ENCODE measurements at places on chromosomes 12 and 14.

- H3K27me3 ChIP-seq: no peaks in the 10 kb centered on the region
- no peak overlapping the region for H3K4me3 ChIP-seq
- no peak overlapping the region for H3K27ac ChIP-seq
These were observed 15.9 kb downstream of the PIK3C2G start for GRCh38 chr12:18277196-18277595.

- no peak overlapping the region for H3K4me3 ChIP-seq
These were observed 106.7 kb downstream of the RPS29 start for GRCh38 chr14:49479432-49479831.

GRCh38 chr12:45591635-45592034, 137.9 kb upstream of the ARID2 start:
- H3K4me1 ChIP-seq: no peaks in the 10 kb centered on the region
- H3K36me3 ChIP-seq: no peaks in the 10 kb centered on the region
- no peaks in the 10 kb centered on the region for H3K27me3 ChIP-seq
- H3K4me3 ChIP-seq: no peak overlapping the region
- no peak for DNase-seq
- no peak overlapping the region for H3K27ac ChIP-seq

DNA sequence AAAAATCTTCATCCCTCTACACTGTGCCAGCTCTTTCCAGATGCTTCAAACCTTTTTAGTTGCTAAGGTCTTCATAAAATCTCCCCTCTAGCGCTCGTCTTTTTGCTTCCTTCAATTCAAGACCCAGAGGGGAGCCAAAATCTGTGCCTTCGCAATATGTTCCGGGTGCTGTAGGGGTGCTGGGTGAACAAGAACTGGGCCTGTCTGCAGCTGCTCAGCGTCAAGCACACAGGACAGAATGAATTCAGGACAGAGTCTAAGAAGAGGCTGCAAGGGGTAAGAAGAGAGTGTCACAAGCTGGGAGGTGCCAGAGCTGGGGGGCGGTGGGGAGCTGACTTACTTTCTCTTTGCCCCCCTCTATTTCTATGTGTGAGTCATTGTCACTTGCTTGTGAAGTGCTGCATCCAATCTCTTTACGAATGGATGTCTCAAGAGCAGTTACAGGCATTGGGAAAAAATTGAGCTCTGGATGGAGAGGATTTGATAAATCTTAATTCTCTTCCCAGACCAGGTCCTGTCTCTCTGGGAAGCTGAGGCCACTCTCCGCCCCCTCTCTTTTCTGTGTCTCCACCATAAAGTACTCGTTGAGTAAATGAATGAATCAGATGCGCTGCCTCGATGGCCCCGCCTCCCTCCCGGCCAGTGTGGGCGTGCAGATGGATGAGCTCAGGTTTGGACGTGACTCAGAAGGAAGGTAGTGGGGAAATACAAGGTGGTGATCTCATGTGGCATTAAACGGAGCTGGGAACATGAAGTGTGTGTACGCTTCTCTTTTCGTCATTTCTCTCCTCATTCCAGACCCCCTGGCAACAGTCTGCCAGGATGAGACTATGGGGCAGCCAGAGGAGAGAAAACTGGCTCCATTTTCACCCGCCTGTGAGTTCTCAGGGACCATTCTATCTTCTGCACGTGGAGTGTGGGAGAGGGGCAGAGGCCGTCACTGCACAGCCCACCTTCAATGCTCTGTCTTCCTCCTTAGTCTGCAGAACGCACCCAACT, 91.3 kb downstream of the TSPAN9 start:
- peak overlapping the region; percentile 56 for H3K4me3 ChIP-seq
- peak overlapping the region; percentile 87 for H3K27ac ChIP-seq
- H3K4me1 ChIP-seq: peaks cover 34% of the 10 kb centered on the region
- H3K27me3 ChIP-seq: no peaks in the 10 kb centered on the region
- no peaks in the 10 kb centered on the region for H3K36me3 ChIP-seq
- peak; percentile 85 for DNase-seq

DNA sequence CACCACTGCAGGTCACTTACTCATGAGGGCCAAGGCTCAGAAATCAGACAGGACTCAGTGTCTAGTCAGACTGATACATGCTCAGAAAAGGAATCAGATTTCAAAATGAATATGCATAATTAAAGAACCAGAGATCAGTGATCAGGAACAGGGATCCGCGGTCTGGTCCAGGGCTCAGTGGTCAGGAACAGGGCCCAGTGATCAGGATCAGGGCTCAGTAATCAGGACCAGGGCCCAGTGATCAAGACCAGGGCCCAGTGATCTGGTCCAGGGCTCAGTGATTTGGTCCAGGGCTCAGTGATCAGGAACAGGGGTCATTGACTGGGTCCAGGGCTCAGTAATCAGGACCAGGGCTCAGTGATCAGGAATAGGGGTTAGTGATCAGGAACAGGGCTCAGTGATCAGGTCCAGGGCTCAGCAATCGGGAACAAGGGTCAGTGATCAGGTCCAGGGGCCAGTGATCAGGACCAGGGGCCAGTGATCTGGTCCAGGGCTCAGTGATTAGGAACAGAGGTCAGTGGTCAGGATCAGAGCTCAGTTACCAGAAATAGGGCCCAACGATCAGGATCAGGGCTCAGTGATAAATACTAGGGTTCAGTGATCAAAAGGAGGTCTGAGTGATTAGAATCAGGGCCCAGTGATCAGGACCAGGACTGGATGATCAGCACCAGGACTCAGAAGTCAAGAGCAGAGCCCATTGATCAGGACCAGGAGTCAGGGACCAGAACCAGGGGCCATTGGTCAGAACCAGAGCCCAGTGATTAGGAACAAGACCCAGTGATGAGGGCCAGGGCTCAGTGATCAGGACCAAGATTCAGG, 175.3 kb downstream of the TMEM121 start:
- no peak overlapping the region for H3K4me3 ChIP-seq
- no peaks in the 10 kb centered on the region for H3K27me3 ChIP-seq
- H3K27ac ChIP-seq: no peak overlapping the region
- H3K4me1 ChIP-seq: no peaks in the 10 kb centered on the region

DNA sequence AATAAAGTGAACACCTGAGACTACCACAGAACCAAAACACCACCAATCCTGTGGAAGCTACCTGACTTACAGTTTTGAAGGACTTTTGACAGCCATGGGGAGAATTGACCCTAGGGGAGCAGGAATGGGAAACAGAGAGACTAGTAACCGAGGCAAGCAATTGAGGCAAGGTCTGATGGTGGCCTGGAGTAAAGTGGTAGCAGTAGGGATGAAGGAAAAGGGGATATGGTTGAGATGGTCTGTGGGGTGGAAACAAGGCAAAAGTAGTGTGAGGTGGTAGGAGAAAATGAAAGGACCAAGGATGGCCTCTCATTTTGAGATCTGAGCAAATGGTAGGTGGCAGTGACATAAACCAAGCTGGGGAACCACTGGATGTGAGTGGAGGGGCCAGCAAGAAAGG, 4.2 kb upstream of the IRF9 start:
- peaks cover 36% of the 10 kb centered on the region for H3K36me3 ChIP-seq
- peaks cover 11% of the 10 kb centered on the region for H3K4me1 ChIP-seq
- no peak for DNase-seq
- no peak overlapping the region for H3K4me3 ChIP-seq
- H3K27ac ChIP-seq: no peak overlapping the region
- no peaks in the 10 kb centered on the region for H3K27me3 ChIP-seq

DNA sequence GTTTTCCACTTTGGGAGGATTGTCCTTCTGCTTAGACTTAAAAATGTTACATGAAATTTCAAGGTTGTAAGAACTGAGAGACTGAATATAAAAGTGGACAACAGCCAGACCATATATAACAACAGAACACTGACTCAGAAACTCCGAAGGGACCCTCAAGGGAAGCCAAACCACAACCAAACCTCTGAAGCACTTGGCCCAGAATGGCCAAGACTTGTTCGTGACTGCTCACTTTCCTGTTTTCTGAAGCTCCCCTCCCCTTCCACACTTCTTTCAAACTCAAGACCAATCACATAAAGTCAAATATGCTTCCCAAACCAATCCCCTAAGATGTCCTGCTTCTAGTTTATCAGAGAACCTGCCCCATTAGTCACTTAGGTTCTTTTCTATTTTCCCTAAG, 13.7 kb downstream of the OR6J1 start:
- no peaks in the 10 kb centered on the region for H3K4me1 ChIP-seq
- no peak overlapping the region for H3K27ac ChIP-seq
- DNase-seq: no peak
- no peaks in the 10 kb centered on the region for H3K27me3 ChIP-seq
- H3K36me3 ChIP-seq: no peaks in the 10 kb centered on the region

GRCh38 chr14:102817942-102818940, 41.0 kb downstream of the TRAF3 start:
- peaks cover 22% of the 10 kb centered on the region for H3K4me1 ChIP-seq
- H3K4me3 ChIP-seq: no peak overlapping the region
- peaks cover 5% of the 10 kb centered on the region for H3K36me3 ChIP-seq
- H3K27me3 ChIP-seq: no peaks in the 10 kb centered on the region
- no peak overlapping the region for H3K27ac ChIP-seq

GRCh38 chr12:52224151-52224550, 8.9 kb upstream of the KRT7 start:
- no peaks in the 10 kb centered on the region for H3K27me3 ChIP-seq
- H3K27ac ChIP-seq: no peak overlapping the region
- peaks cover 27% of the 10 kb centered on the region for H3K4me1 ChIP-seq
- DNase-seq: no peak

DNA sequence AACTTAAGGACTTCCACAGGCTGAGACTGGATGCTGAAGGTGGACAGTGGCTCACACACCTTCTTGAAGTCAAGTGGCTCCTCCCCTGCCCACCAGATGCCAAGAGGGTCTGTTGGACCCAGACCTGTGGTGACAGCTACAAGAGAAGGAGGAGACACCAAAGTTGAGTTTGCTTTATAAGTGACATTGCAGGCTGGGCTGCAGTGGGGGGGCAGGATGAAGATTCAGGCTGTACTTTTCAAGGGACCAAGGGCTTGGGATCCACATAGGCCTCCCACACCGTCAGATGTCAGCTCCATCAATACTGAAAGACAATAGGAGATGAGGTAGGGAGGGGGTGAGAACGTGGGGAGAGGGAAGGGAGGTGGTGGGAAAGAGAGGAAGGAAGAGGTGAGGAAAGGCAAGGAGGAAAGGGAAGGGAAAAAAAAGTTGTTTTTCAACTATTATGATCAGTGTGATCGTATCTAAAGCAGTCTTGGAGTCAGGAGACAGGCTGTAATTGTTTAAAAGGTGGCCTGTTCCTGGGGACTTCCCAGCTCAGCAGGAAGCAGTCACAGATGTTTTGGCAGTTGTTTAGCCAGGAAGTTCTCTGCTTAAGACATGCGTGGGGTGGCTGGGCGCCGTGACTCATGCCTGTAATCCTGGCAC, 84.1 kb upstream of the RESF1 start:
- no peaks in the 10 kb centered on the region for H3K27me3 ChIP-seq
- H3K4me3 ChIP-seq: no peak overlapping the region
- H3K4me1 ChIP-seq: peaks cover 5% of the 10 kb centered on the region
- DNase-seq: peak; percentile 9

- H3K4me1 ChIP-seq: peaks cover 32% of the 10 kb centered on the region
- H3K27ac ChIP-seq: peak overlapping the region; percentile 26
- peaks cover 7% of the 10 kb centered on the region for H3K36me3 ChIP-seq
- no peak for DNase-seq
- peak overlapping the region; percentile 80 for H3K4me3 ChIP-seq
These were observed 637 bp downstream of the PTMS start for GRCh38 chr12:6766651-6767349.

DNA sequence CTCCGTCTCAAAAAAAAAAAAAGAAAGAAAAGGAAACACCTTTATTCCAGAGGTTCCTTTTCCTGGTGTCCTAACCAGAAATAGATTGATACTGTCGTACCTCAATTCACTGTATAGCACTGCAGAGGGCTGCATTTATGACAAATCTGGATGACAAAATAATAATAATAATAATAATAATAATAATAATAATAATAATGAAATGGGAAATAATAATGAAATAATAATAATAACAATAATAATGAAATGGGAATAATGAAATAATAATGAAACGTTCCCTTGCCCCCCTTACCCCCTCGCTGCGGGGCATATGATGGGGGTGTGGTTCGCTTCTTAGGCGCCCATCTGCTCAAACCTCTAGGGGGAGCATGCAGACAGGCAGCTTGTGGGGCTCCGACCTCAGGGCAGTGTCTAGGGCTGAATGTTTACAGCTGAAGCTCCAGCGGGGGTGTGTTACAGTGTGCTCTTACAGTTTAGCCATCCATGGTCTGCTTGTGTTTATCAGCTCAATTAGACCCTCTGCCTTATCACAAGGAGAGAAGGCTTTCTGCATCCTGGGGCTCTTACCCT, 1088.3 kb upstream of the SEL1L start:
- no peaks in the 10 kb centered on the region for H3K4me1 ChIP-seq
- H3K27ac ChIP-seq: no peak overlapping the region
- no peak for DNase-seq

DNA sequence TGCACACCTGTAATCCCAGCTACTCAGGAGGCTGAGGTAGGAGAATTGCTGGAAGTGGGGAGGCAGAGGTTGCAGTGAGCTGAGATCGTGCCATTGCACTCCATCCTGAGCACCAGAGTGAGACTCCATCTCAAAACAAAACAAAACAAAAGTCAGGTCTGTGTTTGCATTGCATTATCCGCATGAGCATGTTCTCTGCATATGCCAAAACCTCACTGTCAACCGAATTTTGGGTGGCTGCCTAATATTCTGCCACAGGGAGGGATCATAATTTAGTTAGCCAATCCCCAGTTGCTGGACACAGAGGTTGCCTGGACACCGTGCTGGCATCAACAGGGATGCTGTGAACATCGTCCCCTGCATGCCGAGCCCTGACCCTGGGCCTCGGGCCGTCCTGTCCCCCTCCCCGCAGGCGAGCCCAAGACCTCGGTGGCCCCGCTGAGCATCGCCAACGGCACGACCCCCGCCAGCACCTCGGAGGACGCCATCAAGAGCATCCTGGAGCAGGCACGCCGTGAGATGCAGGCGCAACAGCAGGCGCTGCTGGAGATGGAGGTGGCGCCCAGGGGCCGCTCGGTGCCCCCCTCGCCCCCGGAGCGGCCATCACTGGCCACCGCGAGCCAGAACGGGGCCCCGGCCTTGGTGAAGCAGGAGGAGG, 49.2 kb downstream of the PHETA1 start:
- H3K27me3 ChIP-seq: no peaks in the 10 kb centered on the region
- no peak overlapping the region for H3K4me3 ChIP-seq
- no peak for DNase-seq
- no peaks in the 10 kb centered on the region for H3K36me3 ChIP-seq
- H3K4me1 ChIP-seq: no peaks in the 10 kb centered on the region

- H3K27me3 ChIP-seq: peaks cover 4% of the 10 kb centered on the region
- H3K36me3 ChIP-seq: no peaks in the 10 kb centered on the region
- H3K4me1 ChIP-seq: no peaks in the 10 kb centered on the region
- no peak overlapping the region for H3K27ac ChIP-seq
These were observed 13.2 kb upstream of the TSPAN11 start for GRCh38 chr12:30913323-30913722.

- no peak for DNase-seq
- peak within 1 kb of the TSS; percentile 69 for H3K27ac ChIP-seq
- H3K4me1 ChIP-seq: peaks cover 28% of the 10 kb centered on the region
These were observed at the start of gene PSME1 for GRCh38 chr14:24135834-24136683. Gene PSME1 (plus strand): TSS chr14:24136194. CDS start chr14:24136263, 69 bp downstream.

- no peaks in the 10 kb centered on the region for H3K4me1 ChIP-seq
- H3K27ac ChIP-seq: no peak overlapping the region
- no peak for DNase-seq
- no peaks in the 10 kb centered on the region for H3K27me3 ChIP-seq
These were observed 4.4 kb upstream of the SDS start for GRCh38 chr12:113407931-113408600.

GRCh38 chr12:27906658-27907473, 65.7 kb downstream of the PTHLH start:
- no peak overlapping the region for H3K4me3 ChIP-seq
- no peak for DNase-seq
- peaks cover 6% of the 10 kb centered on the region for H3K4me1 ChIP-seq
- H3K27ac ChIP-seq: no peak overlapping the region
